ENCODE measurements at places on chromosomes 2 and 18.

- peak; percentile 72 for DNase-seq
These were observed 100.6 kb downstream of the UPP2 start for GRCh38 chr2:158202161-158202815.

DNA sequence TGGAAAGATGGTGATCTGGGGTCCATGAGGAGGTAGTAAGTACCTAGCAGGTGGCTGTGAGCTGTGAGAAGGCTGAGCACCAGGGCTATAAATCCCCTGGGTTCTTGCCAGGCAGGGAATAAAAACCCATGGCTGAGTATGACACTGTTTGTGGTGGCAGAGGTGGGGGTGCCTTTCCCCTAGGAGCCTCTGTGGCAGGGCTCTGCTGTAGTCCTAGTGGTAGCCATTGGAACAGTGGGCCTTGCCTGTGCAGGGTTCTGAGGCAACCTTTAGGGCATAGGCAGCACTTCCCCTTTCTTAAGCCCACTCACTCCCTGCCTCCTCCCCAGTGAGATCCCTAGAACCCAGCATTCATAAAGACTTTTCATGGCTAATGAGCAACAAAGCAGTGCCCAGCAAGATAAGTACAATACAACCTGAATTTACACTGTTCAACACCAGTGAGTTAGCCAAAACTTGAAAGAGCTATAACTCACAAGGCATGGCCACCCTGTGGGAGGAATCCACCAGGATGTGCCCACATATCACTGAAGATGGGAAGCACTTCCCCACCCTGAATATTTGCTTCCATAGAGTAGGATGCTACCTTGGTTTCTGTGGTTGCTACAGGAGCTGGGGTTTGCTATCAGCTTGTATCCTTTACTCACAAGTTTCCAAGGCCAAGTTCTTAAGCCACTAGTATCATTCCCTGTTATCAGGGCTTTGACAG is 100.9 kb upstream of the NEUROD1 start:
- DNase-seq, result no peak

GRCh38 chr2:36857713-36858112 is 108.6 kb downstream of the STRN start:
- no peak for DNase-seq

DNA sequence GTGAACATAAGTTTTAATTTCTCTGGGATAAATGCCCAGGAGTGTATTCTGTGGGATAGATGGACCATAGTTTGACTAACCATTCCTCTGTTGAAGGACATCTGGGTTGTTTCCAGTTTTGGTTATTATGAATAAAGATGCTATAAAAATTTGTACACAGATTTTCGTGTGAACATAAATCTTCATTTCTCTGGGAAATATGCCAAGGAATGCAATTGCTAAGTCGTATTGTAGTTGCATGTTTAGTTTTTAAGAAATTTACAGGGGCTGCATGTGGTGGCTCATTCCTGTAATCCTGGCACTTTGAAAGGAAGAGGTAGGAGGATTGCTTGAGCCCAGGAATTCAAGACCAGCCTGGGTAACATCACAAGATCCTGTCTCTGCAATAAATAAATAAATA is 6.9 kb upstream of the SLC11A1 start:
- DNase-seq, result no peak
